ENCODE measurements at places on chromosomes 5 and 9.

DNA sequence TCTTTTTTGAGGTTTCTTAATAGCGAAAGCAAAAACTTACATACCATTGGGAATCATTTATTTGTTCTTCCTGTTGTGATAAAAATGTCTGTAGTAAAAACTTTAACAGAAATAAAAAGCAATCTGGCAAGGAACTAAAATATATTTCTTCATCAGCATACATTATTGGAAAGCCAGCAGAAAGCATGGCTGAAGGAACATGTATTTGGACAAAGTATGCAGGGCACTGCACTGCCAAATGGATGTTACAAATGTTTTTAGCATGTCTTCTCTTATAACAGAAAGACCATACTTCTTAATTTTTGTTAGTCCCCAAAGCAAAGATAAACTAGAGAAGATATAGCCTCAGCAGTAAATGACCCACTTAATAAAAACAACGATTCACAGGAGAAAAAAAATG, 80.5 kb downstream of the SMIM15 start:
- no peak for DNase-seq

GRCh38 chr9:34896112-34896511, 62.0 kb upstream of the PHF24 start:
- no peak for DNase-seq

DNA sequence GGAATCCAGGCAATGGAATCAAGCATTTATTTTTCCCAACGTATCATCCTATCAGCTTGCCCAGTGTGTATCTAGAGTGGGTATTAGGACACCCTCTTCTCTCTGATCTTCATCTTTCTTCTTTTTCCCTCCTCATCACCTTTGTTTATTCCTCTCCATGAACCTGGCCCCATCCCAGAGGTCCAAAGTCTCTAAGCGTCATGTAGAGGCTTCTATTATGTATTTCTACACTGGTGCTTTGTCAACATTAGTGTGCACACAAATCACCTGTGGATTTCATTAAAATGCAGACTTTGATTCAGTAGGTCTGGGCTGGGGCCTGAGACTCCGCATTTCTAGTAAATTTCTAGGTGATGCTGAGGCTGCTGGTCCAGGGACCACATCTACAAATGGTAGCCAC, 19.8 kb upstream of the PIP5K1B start:
- DNase-seq, result no peak

- no peak for DNase-seq
Measured at GRCh38 chr5:124519396-124519795, 227.0 kb downstream of the ZNF608 start.

DNA sequence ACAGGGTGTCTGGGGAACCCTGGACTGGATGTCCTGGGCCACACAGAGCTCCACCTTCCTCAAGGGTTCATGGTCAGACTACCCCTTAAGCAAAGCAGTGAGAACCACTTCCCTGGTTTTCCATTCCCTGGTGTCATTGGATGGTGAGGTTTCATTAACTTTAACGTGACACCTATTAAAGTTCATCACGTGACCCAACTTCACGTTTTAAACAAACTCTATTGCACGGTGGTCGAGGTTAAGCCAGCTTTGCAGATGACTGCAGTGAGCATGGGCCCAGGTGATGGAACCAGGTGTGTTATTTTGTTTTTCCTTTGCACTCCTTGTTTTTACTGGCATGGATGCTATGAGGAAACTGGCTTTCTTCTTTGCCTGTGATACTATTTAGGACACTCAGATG, 385.7 kb upstream of the IRX1 start:
- no peak for DNase-seq

- DNase-seq, result no peak
Measured at GRCh38 chr5:132203464-132203818, 24.2 kb downstream of the P4HA2 start.

DNA sequence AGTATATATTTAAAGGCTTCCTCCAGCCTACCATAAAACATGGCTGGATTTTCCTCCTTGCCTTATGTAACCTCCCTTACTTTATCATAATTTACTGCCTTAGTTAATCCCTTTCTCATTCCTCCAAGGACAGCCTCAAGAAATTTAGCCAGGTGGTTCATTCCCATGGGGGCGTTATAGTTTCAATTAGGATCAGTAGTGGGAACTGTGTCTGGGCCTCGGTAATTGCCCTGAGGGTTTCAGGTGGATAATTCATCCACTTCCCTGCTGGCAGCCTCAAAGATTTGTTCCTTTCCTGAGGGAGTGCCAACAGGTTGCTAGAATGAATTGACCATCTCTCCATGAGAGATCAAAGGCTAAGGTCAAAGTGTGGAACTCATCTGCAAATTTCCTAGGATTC, 4.3 kb upstream of the GM2A start:
- no peak for DNase-seq

- peak; percentile 61 for DNase-seq
Measured at GRCh38 chr9:91412941-91413340, 10.7 kb downstream of the NFIL3 start.

- DNase-seq, result peak; percentile 77
Measured at GRCh38 chr5:53613536-53613935, 53.1 kb downstream of the NDUFS4 start.

- peak; percentile 63 for DNase-seq
Measured at GRCh38 chr5:179852993-179853547, 5.5 kb downstream of the MRNIP start.

GRCh38 chr5:123966781-123967180, 454.8 kb downstream of the CSNK1G3 start:
- no peak for DNase-seq

GRCh38 chr9:114093031-114093471, 6.0 kb downstream of the KIF12 start:
- no peak for DNase-seq

DNA sequence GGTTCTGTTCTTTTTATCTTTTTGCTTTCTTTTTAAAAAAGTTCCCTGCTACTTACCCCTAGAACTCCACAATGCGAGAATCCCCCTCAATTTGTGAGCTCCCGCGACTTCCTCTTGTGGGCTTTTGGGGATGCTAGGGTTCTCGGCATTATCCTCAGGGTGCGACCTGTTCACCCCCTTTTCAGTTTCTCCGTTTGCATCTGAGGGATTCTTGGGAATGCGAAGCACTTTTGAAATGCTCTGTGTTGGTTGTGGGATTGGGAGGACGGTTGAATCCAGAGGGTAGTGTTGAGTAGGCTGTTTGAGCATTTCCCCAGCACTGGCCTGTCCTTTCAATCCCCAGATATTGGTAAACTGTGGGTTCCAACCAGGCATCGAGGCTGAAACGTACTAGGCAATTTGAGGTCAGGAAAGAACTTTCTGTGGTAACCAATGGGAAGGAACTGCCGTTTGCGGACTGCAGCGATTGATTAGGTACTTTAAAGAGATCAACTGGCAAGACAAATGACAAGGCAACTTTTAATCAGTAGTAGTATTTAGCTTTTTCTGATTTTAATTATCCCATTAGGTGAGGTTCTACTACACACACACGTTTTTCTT, 415 bp downstream of the XRCC4 start:
- DNase-seq, result peak; percentile 44

DNA sequence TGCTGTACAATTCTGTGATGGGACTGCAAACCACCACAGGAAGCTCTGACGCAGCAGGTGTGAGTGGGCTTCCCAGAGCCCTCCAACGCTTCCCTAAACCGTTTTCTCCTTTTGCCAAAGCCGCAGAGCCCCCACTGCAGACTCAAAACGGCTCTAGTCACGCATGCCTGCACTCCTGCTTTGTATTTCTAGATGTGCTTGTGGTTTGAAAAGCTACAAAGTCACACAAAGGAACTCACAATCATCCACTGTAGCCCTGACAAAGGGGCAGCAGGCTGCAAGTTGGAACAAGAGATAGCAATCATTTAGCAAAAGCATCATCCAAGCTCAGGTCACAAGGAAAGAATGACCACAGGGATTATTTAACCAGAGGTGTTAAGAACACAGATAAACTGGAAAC, 79.3 kb downstream of the PTPN3 start:
- DNase-seq, result no peak

DNA sequence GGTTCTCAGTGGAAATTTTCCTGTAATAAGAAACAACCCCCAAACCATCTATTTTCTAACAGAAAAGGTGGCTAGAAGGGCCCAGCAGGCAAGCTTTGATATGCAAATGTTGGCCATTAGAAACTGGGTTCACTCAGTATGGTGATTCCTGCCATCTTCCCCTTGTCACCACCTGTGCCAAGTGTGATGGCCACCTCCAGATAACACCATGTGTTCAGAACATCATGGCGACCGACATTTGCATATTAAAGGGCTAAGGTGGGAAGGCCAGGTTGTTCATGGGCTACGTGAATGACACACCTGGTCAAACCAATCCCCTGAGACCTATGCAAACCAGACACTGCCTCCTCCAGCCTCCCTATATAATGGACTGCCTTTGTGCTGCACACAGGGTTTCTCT, 20.4 kb downstream of the FOXE1 start:
- DNase-seq, result no peak
